Ascending aorta (tissue), 2 donors: ENCODE measurements at places on chromosomes 2 and 18.

DNA sequence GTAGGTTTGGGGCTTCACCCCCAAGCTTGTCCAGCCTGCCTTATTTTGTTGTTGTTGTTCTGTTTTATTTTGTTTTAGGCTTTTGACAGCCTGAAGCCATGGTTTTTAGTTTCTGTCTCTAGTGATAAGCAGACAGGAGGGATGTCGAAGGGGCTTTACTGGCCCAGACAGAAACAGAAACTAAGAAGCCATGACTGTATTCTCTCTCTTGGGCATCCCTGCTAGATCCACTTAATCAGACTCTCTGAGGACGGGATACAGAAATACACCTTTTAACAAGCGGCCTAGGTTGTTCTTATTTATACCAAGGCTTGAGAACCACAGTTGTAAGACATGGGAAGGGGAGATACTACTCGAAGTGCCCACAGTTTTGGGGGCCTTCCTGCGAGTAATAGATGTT is 330.9 kb downstream of the SLC8A1 start:
- no peaks in the 10 kb centered on the region for H3K4me1 ChIP-seq
- H3K27me3 ChIP-seq: no peaks in the 10 kb centered on the region
- no peak for DNase-seq
- H3K4me3 ChIP-seq: no peak overlapping the region
- no peaks in the 10 kb centered on the region for H3K36me3 ChIP-seq

GRCh38 chr2:195322324-195322723 is 334.7 kb upstream of the SLC39A10 start:
- H3K4me3 ChIP-seq: no peak overlapping the region
- H3K27me3 ChIP-seq: no peaks in the 10 kb centered on the region
- no peaks in the 10 kb centered on the region for H3K36me3 ChIP-seq
- H3K27ac ChIP-seq: no peak overlapping the region

DNA sequence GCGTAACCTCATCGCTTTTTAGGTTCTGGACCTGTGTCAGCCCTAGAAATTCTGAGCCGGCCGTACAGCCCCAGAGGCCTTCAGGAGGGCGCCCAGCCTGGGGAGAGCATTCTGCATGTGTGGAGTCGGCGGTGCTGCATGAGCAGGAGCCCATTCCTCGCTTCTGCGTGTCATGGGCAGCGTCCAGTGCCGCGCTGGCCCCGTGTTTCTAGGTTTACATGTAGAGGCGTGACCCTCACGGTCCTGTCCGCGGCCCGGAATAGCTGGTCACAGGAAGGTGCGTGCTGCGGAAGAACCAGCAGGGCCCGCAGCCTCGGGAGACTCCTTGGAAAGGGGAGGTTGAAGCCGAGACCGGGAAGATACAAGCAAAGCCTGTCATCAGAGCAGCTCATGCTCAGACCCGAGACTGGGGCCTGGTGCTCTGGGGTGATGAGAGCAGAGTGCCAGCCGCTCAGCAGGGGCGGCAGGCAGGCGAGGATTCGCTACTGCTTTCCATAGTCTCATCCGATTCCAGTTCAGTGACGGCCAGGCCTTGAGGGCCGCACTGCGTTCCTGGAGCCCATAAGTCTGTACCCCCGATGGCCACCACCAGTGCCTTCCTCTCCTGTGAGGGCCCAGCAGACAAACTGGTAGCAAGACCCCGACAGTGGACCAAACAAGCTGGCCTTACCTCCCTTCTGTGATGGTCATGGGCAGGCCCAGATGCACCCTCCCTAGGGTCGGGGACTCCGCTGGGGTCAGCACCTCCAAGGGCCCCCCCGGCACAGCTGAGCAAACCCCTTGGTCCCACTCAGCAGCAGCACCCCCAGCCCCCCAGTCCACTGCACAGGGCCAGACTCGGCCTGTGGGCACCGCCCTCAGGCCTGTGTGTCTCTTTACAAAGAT is 15.6 kb upstream of the NFATC1 start:
- DNase-seq: no peak
- no peak overlapping the region for H3K4me3 ChIP-seq
- no peaks in the 10 kb centered on the region for H3K27me3 ChIP-seq
- no peak overlapping the region for H3K27ac ChIP-seq
- peaks cover 9% of the 10 kb centered on the region for H3K36me3 ChIP-seq

DNA sequence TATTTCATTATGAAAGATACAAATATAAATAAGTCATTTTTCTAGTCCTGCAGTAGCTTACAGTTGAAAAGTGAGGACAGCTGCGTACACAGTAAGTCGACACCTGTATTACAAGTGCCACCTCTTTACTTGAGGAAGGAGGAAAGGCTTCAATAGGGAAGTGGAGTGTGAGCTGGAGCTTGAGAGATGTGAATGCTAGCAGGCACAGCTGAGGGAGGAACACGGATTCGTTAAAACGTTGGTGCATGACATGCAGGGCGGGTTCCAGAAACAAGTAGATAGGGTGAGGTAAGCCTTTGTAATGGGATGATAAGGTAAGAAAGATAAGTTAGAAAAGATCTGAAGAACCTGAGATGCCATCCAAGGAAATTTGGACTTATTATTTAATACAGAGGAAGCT is 98.1 kb upstream of the CSRNP3 start:
- DNase-seq: no peak
- H3K36me3 ChIP-seq: no peaks in the 10 kb centered on the region
- H3K27me3 ChIP-seq: no peaks in the 10 kb centered on the region
- H3K27ac ChIP-seq: no peak overlapping the region
- no peak overlapping the region for H3K4me3 ChIP-seq

GRCh38 chr18:52746986-52747385 is 407.0 kb downstream of the DCC start:
- no peaks in the 10 kb centered on the region for H3K4me1 ChIP-seq
- H3K27me3 ChIP-seq: no peaks in the 10 kb centered on the region
- no peak overlapping the region for H3K4me3 ChIP-seq
- no peak overlapping the region for H3K27ac ChIP-seq
- DNase-seq: no peak
- H3K36me3 ChIP-seq: no peaks in the 10 kb centered on the region
